Fibroblast of gingiva (primary cell): ENCODE measurements at places on chromosomes 11 and 22.
A peak's percentile ranks its signal among the peaks of the same experiment; 100 is the strongest.

DNA sequence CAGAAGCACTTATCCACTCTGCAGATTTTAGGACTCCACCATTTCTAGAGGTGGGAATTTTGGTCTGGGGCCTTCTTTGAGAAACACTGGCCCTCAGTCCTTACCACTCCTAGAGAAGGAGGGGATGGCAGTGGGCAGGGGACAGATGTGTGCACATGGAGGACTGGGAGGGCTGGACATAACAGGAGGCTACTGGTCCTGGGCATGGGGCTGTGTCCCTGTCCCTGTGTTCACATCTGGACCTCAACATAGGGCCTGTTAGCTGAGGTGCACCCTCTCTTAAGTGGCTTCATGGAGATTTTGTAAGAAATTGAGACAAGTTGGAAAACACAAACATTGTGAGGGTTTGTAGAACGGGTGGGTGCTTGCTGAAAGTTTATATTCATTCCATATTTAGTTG is 103.4 kb downstream of the ATXN10 start:
- DNase-seq = no peak

DNA sequence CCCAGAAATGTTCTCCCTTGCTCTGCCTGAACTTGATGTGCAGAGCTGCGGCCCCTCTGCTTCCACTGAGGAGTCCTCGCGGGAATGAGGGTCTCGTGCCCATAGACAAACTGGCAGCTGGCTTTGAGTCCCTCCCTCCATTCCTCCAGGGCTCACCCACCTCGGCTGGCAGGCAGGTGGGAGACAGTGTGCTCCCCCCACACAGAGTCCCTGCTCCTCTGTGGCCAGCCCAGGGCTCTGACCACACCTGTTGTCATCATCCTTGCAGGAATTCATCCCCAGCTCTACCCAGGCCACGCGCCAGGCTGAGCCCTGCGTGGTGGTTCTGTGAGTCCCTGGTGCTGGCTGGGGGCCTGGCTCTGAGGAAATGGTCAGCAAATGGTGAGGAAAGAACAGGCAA is 521.9 kb downstream of the TBC1D22A start:
- DNase-seq = no peak

GRCh38 chr22:38114484-38115398 is 4.3 kb upstream of the BAIAP2L2 start:
- DNase-seq = peak; percentile 77

GRCh38 chr11:68695531-68695930 is 11.2 kb downstream of the GAL start:
- no peak for DNase-seq

DNA sequence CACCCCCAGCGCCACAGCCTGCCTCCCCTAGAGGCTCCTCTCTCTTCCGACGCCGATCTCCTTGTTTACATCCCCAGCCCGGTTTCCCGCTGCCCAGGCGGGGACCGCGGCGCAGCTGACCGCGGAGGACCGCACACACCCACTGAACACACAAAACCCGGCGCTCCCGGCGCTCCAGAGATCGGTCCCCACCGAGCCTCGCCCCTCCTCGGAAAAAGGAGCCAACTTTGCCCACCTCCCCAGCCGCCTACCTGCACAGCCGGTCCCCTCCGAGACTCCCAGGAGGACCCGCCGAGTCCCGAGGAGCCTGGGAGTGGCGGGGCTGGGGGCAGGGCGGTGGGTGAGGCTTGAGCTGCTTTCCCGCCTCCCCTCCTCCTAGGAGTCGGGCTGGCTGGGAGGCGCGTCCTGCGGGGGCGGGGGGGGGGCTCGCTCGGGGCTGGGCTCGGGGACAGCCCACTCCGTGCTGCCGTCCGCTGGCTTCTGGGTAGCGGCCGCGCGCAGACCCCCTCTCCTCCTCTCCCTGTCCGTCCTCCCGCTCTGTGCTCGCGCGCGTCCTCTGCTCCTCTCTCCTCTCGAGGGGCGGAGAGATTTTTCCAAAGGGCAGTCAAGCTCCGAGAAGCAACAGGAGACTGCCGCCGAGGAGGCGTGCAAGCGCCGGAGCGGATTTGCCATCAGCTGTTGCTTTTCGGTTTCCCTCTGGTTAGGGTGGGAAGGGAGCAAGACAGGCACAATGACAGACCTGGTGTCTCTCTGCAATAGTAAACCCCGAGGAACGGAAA is at the start of gene FXYD6:
TSS of gene FXYD6 (minus strand) at position 318 of the 779 bp plus-strand sequence. CDS start 33,882 bp downstream, outside the sequence.
- DNase-seq = no peak

- DNase-seq = no peak
These were observed 238.0 kb upstream of the NARS2 start for GRCh38 chr11:78812513-78813293.

GRCh38 chr11:27276141-27276540 is 86.9 kb downstream of the CCDC34 start:
- DNase-seq = no peak

DNA sequence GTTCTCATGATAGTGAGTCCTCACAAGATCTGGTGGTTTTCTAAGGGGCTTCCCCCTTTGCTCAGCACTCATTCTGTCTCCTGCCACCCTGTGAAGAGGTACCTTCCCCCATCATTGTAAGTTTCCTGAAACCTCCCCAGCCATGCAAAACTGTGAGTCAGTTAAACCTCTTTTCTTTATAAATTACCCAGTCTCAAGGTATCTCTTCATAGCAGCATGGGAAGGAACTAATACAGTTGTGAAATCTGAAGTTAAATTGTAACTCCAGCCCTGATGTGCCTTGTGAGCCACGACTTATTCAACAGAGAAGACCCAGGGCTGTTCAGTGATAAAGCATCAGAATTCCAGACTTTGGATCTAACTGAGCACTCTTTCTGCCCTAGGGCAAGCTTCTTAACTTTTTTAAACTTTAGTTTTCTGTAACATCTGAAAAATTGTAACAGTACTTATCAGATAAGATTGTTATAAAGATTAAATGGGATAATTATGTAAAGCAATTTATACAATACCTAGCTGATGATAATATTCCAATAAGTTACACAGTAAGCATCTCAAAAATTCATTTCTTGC is 220.0 kb downstream of the TRPC6 start:
- no peak for DNase-seq

DNA sequence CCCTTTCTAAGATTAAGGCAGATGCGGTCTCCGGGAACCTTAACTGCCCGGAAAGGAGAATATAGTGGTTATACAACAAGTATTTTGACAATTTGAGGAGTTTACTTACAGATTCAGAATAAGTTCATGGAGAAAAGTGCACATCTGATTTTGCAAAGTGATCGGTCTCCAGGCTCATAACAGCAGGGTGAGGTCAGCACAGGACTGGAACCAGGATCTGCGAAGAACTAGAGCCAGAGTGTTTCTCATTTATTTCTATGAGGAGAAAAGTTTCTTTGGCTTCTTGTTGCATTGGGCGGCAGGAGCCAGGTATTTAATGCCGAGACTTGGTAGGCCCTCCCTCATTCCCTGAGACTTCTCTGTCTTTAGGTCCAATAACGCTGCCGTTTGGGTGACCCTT is 3.7 kb downstream of the ADAMTS15 start:
- DNase-seq = no peak

DNA sequence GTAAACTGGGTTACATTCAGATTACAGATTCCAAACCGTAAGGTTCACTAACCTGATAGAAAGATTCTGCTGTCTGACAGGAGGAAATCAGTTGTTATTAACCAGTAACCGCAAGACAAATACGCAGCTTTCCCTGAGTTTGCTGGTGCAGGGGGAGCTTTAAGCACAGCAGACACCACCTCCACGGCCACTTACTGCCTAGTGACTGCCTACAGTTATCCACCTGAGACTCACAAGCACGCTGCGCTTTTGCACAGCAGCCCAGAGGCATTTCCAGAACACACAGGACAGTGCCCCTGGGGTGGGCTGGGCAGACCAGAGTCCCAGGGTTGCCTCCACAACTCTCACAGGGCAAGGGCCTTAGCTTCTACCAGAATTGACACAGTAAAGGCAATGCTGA is 90.9 kb downstream of the CTTN start:
- no peak for DNase-seq
